ENCODE measurements at places on chromosomes 4 and X.

DNA sequence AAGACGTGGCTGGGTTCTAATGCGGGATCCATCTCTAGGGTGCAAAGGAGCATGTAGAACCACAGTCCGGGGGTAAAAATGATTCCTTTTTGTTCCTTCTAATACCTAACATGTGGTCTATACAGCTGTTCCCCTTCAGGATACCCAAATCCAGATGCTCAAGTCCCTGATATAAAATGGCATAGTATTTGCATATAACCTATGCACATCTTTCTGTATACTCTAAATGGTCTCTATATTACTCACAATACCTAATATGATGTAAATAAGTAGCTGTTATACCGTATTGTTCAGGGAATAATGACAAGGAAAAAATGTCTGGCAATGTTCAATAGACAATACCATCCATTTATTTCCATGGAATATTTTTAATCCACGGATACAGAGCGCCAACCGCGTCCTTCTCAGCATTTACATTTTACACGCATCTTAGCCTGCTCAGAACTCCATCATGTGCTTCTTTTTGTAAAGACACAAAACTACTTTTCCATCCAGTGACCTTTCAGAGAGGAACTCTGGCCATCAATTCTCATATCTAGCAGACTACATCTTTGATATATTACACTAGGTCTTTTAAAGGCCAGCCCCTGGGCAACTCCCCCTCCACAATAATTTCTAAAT lies 31.9 kb downstream of the ACSL1 start:
- no peak for DNase-seq

GRCh38 chrX:2824886-2825285 lies 3.8 kb upstream of the GYG2 start:
- no peak for DNase-seq

DNA sequence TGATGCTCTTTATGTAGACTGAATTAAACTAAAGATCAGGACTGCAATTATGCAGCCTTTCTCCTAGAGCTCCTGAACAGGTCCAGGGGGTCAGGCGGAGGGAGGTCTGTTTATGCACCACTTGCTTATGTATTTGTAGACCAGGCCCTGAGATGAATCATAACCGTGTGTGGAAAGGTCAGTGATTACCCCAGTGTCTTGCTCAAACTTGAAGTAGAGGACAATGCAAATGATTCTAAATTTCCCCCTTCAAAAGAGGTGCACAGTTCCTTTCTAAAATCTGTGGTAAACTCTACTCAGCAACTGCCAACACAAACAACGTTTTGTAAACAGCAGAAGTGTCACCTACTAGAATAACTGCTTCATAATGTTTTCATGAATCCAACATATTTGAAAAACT lies 13.0 kb upstream of the TBC1D9 start:
- no peak for DNase-seq

DNA sequence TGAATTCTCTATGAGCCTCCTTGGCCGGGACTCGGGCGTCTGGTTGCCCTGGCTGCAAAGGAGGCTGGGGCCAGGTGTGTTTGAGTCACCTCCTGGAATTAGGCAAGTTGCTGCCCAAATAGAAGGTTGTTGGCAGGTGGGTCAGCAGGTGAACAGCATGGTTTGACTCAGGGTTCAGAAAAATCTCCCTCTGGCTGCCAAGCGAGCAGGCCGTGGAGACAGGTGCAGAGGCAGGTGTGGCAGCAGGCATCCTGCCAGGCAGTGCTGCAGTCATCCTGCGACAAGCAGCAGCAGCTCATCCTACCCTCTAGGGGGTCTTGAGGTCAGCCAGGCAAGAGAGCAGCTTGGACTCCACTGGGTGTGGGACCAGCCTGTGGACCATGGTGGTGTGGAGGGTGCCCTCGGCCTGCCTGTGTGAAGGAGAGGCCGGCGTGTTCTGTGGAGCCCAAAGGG lies 8.2 kb downstream of the MSANTD1 start:
- DNase-seq = peak; percentile 5

GRCh38 chr4:6316461-6317003 lies 46.9 kb downstream of the WFS1 start:
- DNase-seq = no peak

DNA sequence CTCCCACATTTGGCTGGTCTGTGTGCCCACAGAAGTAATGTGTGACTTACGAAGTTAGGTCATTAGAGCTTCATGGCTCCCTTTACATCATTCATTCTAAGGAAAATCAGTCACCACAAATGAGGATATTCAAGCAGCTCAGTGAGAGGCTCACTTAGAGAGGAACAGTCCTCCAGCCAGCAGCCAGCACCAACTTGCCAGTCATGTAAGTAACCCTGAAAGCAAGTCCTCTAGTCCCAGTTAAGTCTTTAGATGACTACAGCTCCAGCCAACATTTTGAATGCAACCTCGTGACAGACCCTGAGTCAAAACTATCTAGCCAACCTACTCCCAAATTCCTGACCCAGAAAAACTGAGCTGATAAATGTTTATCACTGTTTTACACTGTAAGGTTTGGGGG lies 71.3 kb downstream of the LRBA start:
- DNase-seq = no peak

GRCh38 chr4:122576261-122577188 lies 44.3 kb downstream of the IL21 start:
- DNase-seq = no peak

DNA sequence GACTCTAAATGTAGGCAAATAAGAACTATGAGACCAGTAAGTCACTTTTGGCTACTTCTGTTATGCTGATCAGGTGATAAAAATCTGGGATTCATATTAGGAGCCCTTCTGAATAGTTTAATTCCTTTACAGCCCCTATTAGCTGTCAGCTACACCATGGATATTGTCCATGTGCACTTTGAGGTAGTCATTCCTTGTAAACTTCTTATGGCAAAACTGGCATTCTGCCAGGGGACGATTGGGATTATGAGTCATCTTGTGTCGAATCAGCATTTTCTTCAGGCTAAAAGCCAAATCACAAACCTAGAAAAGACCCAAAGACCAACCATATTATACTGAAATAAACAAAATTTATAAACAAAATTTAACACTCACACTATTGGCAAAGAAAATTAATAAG lies 227.6 kb downstream of the PRDM5 start:
- no peak for DNase-seq

DNA sequence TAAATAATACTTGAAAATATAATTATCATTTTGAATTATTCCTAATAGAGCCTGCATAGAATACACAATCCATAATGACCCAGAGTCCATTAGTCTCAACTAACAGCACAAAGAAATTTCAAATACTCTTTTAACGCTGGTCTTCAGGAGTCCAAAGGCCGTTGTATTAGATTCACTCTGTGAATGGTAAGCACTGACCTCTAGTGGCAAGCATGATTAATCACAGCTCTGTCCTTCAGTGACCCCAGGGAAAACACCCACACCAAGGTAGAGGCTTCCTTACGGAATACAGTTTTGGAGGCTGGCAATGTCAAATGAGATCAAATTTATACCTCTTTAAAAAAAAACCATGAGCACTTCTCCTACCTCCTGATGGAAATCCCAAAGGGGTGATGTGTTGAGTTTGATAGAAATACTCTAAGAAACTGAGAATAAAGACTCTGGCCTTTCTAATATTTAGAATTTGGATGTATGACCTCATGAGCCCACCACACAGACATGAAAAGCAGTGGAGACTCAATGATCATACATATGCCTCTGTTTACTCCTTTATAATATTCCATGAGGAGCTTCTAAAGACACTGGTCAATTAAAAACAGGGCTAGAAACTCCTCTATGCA lies 147.2 kb upstream of the DKK2 start:
- peak; percentile 42 for DNase-seq

DNA sequence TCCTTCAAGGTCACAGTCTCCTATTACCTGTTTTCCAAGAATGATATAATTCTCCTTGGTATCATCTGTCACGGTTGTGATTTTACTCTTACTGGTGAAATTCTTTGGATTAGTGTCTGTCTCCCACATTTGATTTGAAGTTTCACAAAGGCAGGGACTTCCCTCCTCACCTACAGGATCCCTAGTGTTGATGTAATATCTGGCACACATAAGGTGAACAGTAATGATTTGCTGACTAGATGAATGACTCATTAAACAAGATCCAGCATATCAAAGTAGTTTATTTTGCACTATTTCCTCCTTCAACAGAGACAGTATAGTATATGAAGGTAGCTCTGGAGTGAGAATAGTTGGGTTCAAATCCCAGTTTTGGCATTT lies 135.3 kb upstream of the IL1RAPL2 start:
- DNase-seq = no peak

- DNase-seq = no peak
Measured at GRCh38 chr4:185369731-185370130, 26.0 kb downstream of the LRP2BP start.

GRCh38 chr4:66769441-66769840 lies 775.9 kb downstream of the CENPC start:
- DNase-seq = no peak

- no peak for DNase-seq
Measured at GRCh38 chr4:81786063-81786763, 314.5 kb upstream of the RASGEF1B start.

GRCh38 chrX:48815266-48815665 lies 11.0 kb upstream of the ERAS start:
- DNase-seq = no peak

GRCh38 chrX:119240356-119240755 lies 4.3 kb downstream of the PGRMC1 start:
- no peak for DNase-seq

- no peak for DNase-seq
Measured at GRCh38 chrX:93585661-93586060, 87.7 kb downstream of the NAP1L3 start.

DNA sequence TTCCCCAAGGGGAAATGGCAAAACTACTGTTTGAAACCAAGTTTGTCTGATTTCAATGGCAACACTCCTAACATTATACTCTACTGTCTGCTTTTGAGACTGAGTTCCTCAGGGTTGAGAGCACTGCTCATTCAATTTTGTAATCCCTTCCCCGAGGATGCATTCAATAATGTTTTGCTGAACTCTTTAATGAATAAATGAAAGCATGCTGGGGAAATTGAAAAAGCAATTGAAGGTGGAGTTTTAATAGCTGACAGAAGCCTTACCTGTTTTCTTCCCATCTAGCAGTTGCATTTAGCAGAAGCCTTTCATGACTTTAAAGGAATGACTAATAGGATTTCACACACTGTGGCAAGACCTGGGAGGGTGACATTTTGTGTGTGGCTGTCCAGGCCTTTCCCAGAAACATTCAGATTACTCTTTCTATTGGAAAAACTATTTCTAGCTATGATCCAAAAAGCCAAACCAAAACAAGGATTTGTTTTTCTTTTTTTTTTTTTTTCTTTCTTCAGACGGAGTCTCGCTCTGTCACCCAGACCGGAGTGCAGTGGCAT lies 45.1 kb downstream of the DTHD1 start:
- DNase-seq = no peak

DNA sequence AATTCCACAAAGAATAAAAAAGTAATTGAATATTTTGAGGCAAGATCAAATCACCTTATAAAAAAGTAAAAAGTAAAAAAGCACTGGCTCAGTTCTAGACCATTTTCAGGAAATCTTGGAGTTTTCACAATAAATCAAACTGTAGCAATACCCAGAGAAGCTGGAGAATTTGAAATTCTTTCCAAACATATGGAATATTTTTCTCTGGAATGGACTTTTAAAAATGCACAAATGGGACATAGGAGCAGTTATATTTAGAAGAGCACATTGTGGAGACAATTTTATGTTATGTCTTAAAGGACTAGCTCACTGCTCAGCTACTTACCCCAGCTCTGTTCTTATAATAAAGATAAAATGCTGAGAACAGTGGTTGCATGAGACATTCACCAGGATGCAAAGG lies 211.9 kb upstream of the KIT start:
- no peak for DNase-seq

GRCh38 chr4:169565606-169566005 lies 46.8 kb downstream of the NEK1 start:
- no peak for DNase-seq

GRCh38 chr4:17033025-17033767 lies 134.8 kb upstream of the LDB2 start:
- no peak for DNase-seq

GRCh38 chr4:69753686-69754085 lies 6.7 kb downstream of the SULT1B1 start:
- DNase-seq = no peak

DNA sequence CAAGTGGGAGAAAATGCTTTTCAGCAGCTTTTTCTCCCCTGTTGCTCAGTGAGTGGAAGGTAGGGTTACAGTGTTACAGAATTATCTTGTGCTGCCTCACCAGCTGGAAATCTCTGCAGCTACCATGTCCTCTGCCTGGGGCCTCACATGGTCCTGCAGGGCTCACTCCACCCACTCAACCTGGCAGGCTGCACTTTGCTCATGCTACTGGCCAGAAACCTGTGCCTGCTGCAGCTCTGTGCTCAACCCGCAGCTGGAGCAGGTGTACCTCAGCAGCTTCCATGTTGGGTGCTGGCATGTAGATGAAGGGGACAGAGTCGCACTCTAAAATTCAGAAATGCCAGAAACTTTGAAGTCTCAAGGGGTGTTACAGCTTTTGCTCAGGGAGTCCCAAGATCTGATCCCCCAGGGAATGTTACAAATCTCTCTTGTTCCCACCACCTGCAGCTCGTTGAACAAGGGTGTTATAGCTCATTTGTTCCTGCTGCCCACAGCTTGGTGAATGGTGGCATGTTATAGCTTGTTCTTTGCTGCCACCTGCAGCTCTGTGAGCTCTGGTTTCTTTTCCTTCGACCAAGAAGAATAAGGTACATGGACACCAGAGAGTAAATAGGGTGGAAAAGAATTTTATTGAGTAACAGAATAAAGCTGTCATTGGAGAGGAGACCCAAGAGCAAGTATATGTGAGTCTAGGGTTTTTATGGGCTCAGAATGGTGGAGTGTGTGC lies 845.8 kb downstream of the TECRL start:
- DNase-seq = peak; percentile 23

DNA sequence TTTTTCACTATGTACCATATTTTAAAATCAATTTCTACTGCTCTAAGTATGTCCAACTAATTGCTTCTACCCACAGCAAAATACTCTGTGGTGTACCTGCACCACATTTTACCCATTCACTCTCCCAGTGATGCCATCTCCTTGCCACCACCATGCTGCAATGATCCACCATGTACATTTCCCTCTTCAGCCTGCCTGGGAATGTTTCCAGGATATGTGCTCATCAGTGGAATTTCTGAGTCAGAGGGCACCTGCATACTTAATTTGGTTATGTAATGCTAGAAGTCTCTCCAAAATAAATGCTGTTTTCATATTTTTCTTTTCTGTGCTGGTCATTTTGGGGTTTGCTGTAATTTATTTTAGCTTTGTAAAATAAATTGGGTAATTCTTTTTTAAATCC lies 33.2 kb upstream of the OCIAD2 start:
- DNase-seq = no peak

GRCh38 chrX:40169193-40170101 lies 71.7 kb upstream of the BCOR start:
- peak; percentile 80 for DNase-seq

GRCh38 chr4:16090096-16090705 lies 6.4 kb upstream of the PROM1 start:
- no peak for DNase-seq
